Hematopoietic multipotent progenitor cell (in vitro differentiated cells): ENCODE measurements at places on chromosomes 16 and 17. TPM values are rescaled to one million over a fixed set of nuclear protein-coding genes. Genes with fewer than 3 reads are reported as not detected.

SALL1 gene
- not detected for total RNA-seq

PRSS36 gene
- 1.1 TPM for total RNA-seq

BCL6B gene
- total RNA-seq = 17.8 TPM

DNAH3 gene
- under 0.01 TPM for total RNA-seq

PPY gene
- total RNA-seq = 0.27 TPM

ANKFN1 gene
- total RNA-seq = under 0.01 TPM

IL17C gene
- total RNA-seq = under 0.01 TPM

NHLRC4 gene
- 14.3 TPM for total RNA-seq

QPRT gene
- 12.9 TPM for total RNA-seq

CES5A gene
- total RNA-seq = not detected

HSD11B2 gene
- 0.27 TPM for total RNA-seq

PRSS27 gene
- 3.2 TPM for total RNA-seq

ALOX15 gene
- 0.27 TPM for total RNA-seq

- no peak for DNase-seq
These were observed 144.8 kb downstream of the CDH8 start for GRCh38 chr16:61891460-61891859.

GRCh38 chr16:89081556-89081955, 12.1 kb upstream of the ACSF3 start:
- DNase-seq = no peak

DNA sequence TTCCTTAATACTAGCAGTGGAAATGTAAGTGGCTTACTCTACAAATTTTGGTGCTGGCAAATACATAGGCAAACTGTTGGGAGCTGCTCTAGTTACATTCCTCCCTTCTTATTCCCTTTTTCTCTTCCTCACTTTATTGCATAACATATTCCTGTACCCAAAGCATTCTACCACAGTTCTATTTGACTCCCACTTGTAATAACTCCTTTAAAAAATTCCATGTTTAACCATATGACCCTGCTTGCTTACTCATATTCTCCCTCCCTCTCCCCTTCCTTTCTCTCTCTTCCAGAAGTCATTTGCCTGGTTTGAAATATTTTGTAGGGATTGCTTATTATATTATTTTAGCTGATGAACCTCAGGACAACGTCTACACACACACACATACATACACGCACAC, 22.7 kb downstream of the NQO1 start:
- DNase-seq = no peak

DNA sequence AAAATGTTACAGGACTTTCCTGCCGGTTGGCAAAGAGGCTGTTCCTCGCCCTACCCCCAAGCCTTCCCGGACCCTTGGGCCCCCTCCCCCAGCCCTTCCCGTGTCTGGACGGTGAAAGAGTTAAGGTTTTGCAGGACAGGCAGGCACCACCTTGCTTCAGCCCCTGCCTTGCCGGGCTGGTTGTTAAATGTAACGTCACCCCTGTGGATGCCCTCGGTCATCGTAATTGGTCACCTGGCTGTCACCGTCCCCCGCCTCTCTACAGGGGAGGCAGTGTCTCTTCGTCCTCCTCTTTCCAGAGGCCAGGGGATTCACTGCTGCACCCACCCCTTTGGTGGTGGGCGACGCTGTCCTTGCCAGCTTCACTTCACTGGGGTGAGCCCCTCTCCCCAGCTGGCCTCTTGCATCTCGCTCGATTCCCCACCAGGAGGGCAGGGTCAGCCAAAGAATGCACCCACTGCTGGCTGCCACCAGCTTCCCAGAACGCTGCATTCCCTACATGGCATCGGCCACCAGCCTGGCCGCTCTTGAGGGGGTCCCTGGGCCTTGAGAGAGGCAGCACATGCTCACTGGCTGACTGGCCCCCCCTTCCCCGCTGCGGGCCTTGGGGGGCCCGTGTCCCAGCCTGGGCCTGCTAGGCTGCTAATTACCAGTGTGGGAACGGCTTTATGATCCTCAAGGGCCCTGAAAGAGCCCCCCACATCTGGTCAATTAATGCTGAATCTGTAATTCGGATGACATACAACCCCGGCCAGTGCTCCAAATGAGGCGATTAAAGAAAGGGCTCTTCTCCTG, 25.2 kb upstream of the GSE1 start:
- no peak for DNase-seq

GRCh38 chr16:3007059-3007956, 5.4 kb upstream of the CLDN9 start:
- DNase-seq = peak; percentile 47

- DNase-seq = no peak
These were observed 50.8 kb upstream of the ENDOV start for GRCh38 chr17:80364091-80364691.

- DNase-seq = no peak
These were observed 20.8 kb downstream of the WDR45B start for GRCh38 chr17:82627405-82627804.

DNA sequence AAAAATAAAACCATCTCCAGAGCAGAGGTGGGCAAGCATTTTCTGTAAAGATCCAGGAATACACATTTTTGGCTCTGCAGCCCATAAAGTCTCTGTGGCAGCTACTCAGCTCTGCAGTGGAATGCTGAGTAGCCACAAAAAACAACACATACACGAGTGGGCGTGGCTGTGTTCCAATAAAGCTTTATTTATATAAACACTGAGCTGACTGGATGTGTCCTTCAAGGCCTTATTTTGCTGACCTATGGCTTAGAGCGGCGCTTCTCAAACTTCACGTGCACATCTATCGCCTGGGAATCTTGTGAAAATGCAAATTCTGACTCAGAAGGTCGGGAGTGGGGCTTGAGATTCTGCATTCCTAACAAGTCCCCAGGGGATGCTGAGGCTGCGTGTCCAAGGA, 39.7 kb downstream of the XYLT1 start:
- no peak for DNase-seq

DNA sequence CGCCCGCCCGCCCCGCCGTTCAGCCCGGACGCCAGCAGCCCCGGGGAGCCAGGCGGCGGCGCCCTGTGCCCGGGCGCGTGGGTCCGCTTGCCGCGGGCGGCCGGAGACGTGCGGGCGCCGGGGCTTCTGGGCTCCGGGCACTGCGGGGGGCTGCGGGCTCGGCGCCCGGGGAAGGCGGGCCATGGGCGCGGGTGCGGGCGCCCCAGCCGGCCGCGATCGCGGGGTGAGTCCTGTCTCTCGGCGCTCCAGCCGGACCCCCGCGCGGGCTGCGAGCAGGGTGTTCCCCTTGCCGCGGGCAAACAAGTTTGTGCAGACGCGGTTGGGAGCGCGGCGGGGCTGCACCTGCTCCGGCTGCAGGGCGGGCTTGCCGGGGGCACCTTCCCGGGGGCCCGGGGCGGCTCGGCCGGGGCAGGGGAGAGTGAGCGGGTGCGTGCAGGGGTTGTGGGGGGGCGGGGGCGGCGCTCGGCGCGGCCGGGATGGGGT, 292 bp downstream of the WSCD1 start:
- no peak for DNase-seq

DNA sequence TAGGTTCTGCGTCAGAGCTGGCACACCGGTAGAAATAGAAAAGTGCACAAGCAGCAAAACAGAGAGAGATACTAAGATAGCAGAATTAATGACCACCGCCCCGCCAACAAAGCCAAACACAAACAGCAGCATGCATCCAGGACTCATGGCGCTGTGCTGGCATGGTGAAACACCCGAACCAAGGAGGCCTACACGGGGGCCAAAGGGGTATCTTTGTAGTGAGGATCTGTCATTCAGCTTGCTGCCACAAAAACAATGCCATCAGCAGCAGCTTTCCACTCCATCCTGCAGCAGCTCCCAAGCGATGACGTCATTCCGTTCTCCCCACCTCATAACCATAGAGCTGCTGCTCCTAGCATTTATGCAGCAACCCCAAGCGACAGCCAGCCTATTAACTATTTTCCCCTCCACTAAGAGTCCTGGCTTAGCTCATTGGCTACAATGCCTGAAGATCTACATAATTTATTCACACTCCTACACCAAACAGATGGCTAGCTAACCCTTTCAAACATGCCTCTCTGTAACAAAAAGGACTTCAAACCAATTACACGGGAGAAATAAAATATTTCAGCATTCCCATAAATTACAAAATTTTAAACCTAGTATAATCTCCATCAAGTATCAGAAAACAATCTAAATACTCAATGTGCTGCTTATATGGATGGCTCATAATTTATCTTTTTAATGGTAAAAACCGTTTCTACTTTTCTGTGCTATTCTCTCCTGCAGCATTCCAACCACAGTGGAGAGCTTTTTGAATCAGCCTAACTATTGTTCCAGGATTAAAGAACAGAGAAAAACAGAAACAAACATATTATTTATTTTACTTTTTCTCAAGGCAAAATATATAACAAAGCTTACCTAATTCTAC, 73.9 kb downstream of the SPAG9 start:
- no peak for DNase-seq

DNA sequence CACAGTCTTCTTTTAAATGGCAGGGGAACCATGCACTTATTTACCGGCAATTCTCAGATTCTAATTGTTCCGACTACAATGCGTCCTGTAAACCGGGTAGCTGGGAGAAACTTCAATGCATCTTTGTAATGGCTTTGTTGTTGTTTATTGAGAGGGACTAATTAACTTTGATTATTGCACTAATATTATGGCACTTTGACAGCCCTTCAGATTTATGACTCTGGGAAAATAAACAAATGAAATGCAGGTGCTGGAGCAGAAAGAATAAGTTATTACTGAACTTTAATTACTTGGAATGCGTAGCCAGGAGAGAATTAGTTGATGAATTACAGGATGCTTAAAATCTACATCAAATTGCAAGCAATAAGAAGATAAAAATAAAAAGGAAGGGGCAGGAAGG, 77.0 kb downstream of the WWOX start:
- no peak for DNase-seq

DNA sequence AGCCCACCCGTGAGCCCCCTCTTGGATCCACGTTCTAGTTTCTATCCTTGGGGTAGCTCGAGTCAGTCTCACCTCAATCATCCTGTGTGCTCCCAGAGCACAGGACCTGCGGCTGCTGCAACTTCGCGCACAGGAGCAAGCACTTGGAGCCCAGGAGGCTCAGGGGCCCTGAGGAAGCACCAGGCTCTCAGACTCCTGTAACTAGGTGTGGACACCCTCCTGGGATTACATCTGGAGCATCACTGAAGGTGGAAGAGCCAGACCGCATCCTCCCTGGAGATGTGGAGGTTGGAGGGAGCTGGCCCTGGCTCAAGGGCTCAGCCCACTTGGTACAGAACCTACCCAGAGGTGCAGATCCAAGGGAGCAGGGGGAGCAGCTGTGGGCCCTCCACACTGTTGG, 2.7 kb downstream of the HBQ1 start:
- no peak for DNase-seq

GRCh38 chr17:17480593-17481148, 3.9 kb downstream of the MED9 start:
- DNase-seq = no peak

DNA sequence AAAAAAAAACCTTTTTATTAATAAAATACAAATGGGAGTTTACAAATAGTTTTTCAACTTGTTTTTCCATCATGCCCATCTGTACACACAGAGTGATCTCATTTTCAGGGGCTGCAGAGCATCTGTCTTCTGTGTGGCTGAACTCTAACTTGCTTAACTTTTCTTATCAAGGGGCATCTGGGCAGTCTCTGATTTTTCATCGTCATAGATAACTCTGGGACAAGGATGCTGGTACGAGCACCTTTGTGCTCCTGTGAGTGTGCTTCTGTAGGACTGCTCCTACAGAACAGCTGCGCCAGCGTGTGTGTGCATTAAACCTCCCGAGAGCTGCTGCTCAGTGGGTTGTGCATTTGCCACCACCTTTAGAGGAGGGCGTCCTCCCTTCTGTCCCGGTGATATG, 34.6 kb upstream of the TAC4 start:
- DNase-seq = no peak

- DNase-seq = no peak
These were observed 1.3 kb upstream of the ZACN start for GRCh38 chr17:76077584-76078110.

- no peak for DNase-seq
These were observed 502.8 kb upstream of the GOT2 start for GRCh38 chr16:59236804-59237458.

DNA sequence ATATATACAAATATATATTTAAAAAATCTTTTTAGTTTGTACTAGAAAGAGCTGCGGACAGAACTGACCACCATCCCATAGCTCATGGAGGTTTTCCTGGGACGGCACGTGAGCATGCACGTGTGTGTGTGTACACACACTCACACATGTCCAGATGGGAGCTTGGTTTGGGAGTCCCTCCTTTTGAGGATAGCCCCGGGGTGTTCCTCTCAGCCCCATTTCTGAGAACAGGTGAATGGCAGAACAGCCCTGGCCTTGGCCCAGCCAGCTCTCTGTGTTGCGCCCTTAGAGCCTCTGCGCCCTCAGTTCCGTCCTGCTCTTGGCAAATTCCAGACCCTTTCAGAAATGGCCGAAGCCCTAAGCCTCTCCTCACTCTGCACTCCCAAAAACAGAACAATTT, 70.1 kb downstream of the AMFR start:
- no peak for DNase-seq

DNA sequence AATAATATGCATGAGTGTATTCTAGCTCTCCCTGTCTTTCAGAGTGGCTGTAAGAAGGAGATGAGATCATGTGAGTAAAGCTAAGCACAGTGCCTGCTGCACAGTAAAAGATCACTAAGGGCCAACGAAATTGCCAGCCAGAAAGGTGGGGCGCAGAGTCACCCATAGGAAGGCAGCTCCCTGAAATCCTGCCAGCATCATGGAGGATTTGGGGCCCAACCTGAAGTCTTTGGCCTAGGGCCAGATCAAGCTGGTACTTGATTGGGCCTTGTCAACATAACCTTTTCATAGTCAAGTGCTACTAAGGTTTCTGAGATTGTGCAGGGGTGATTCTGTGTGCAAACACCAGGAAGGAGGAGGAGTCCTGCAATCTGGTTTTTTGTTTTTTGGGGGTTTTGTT, 16.5 kb downstream of the SCNN1B start:
- no peak for DNase-seq

- DNase-seq = no peak
These were observed at the start of gene CD79B for GRCh38 chr17:63931981-63932561. TSS of gene CD79B (minus strand) at chr17:63932331. CDS start at chr17:63932261, 70 bp downstream.

DNA sequence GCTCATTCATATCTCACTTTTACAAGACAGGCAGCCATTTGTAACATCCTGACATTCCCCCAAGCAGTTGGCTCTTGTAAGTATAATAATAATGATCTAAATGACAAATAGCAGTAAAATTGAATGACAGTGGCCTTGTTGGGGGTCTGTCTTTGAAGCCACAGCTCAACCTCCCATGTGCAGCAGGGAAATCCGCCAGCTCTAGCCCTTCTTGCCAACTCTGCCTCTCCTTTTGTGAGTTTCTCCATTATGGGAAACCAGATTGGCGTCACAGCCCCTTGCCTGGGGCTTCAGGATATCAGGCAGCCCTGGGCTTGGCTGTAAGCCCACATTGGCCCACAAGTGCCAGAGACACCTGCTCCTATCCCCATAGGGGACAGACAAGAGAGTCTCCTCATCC, 70.4 kb upstream of the CACNG5 start:
- no peak for DNase-seq

GRCh38 chr16:64346080-64346479, 775.8 kb downstream of the CDH11 start:
- DNase-seq = no peak

GRCh38 chr17:17151055-17151454, 55.1 kb downstream of the PLD6 start:
- DNase-seq = no peak

GRCh38 chr17:62670202-62670821, 42.8 kb downstream of the MRC2 start:
- DNase-seq = no peak
